ENCODE measurements at places on chromosomes 4 and X. TPM values are rescaled to one million over a fixed set of nuclear protein-coding genes. Genes with fewer than 3 reads are reported as not detected.

The PRKG2 gene
- total RNA-seq = not detected

The IL2 gene
- not detected for total RNA-seq

The SUPT20HL2 gene
- total RNA-seq = not detected

The TASL gene
- 2.9 TPM for total RNA-seq

The LINC00632 gene
- 3.9 TPM for total RNA-seq

DNA sequence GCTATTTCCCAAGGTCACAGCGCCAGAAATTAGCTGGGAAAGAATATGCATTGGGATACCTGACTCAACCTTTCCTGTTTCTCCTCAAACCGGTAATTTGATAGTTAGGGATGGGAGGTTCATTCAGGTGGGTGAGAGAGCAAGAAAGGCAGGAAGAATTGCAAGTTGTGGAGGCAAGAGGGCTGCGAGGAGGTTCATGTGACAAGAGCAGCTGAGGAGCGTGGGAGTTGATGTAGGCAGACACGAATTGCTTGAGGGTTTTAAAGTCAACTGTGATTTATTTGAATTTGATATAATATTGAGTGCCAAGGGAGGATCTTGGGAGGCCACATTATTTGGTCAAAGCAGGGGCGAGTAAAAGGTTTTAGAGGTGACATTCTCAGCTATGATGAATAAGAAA is 329.0 kb downstream of the STIM2 start:
- H3K36me3 ChIP-seq = no peaks in the 10 kb centered on the region
- H3K27me3 ChIP-seq = no peaks in the 10 kb centered on the region
- no peak overlapping the region for H3K27ac ChIP-seq
- no peaks in the 10 kb centered on the region for H3K4me1 ChIP-seq
- DNase-seq = no peak

- no peak overlapping the region for H3K27ac ChIP-seq
- no peaks in the 10 kb centered on the region for H3K4me1 ChIP-seq
- H3K4me3 ChIP-seq = no peak overlapping the region
- H3K36me3 ChIP-seq = no peaks in the 10 kb centered on the region
- peaks cover 6% of the 10 kb centered on the region for H3K27me3 ChIP-seq
Observed at GRCh38 chrX:108347800-108348199, 90.4 kb downstream of the COL4A6 start.

- no peak for DNase-seq
- H3K27ac ChIP-seq = no peak overlapping the region
- H3K4me3 ChIP-seq = no peak overlapping the region
- H3K4me1 ChIP-seq = no peaks in the 10 kb centered on the region
Observed at GRCh38 chr4:52290466-52290865, 239.4 kb downstream of the SPATA18 start.

DNA sequence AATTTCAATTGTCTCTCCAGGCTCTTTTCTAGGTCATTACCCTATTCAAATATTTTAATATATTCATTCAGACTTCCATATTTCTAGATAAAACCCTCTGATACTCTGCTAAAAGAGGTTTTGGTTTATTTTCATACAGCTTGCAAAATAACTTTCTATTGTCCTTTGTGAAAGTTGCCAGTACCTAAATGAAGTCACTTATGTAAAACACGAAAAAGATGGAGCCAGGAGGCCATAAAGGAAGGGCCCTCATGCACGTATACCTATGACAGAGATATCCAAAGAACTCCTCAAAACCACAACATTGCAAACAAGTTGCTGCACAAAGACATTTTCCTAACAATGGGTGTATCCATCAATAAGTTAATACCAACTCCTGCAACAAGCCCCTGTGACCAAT is 25.7 kb upstream of the ELOVL6 start:
- H3K27ac ChIP-seq = no peak overlapping the region
- no peaks in the 10 kb centered on the region for H3K27me3 ChIP-seq
- no peak for DNase-seq
- no peaks in the 10 kb centered on the region for H3K36me3 ChIP-seq
- H3K4me1 ChIP-seq = no peaks in the 10 kb centered on the region
- no peak overlapping the region for H3K4me3 ChIP-seq

GRCh38 chrX:68438575-68438974 is 5.3 kb upstream of the OPHN1 start:
- H3K36me3 ChIP-seq = no peaks in the 10 kb centered on the region
- DNase-seq = no peak
- H3K27ac ChIP-seq = no peak overlapping the region
- peaks cover 4% of the 10 kb centered on the region for H3K27me3 ChIP-seq
- no peak overlapping the region for H3K4me3 ChIP-seq

DNA sequence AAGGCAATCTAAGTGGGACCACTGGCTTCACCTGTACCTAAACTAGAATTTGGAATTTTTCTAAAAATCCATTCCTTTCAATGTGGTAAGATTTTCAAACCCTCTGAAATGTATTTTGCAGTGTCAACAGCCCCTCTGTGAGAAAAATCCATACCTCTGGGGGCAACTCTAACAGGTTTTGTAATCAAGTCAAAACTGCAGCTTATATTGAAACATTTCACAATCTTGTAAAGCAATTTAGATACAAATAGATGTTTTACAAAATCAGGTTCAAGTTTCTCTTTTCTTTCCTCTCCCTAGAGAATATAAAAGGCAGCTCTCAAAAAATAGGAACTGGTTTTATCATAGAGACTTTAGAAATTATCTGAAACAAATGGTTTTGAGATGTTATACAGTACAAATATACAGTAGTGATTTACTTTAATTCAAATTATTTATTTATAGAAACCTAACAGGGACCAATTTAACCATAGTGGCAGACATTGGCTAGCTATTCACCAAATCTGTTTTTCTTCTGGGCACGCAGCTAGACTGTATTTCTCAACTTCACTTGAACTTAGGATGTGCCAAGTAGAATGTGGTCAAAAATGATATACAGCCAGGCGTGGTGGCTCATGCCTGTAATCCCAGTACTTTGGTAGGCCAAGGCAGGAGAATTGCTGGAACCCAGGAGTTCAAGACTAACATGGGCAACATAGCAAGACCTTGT is 36.3 kb upstream of the SPINK2 start:
- H3K4me1 ChIP-seq = no peaks in the 10 kb centered on the region
- DNase-seq = no peak
- no peaks in the 10 kb centered on the region for H3K36me3 ChIP-seq
- H3K4me3 ChIP-seq = no peak overlapping the region
- H3K27me3 ChIP-seq = no peaks in the 10 kb centered on the region

GRCh38 chr4:112003231-112003907 is 141.9 kb upstream of the FAM241A start:
- H3K36me3 ChIP-seq = no peaks in the 10 kb centered on the region
- no peak for DNase-seq
- no peak overlapping the region for H3K4me3 ChIP-seq
- H3K27ac ChIP-seq = no peak overlapping the region
- no peaks in the 10 kb centered on the region for H3K4me1 ChIP-seq
- no peaks in the 10 kb centered on the region for H3K27me3 ChIP-seq

GRCh38 chrX:87409113-87409841 is 108.3 kb upstream of the KLHL4 start:
- H3K36me3 ChIP-seq = no peaks in the 10 kb centered on the region
- peak overlapping the region; percentile 75 for H3K27ac ChIP-seq
- no peaks in the 10 kb centered on the region for H3K27me3 ChIP-seq
- no peak overlapping the region for H3K4me3 ChIP-seq
- peaks cover 7% of the 10 kb centered on the region for H3K4me1 ChIP-seq

DNA sequence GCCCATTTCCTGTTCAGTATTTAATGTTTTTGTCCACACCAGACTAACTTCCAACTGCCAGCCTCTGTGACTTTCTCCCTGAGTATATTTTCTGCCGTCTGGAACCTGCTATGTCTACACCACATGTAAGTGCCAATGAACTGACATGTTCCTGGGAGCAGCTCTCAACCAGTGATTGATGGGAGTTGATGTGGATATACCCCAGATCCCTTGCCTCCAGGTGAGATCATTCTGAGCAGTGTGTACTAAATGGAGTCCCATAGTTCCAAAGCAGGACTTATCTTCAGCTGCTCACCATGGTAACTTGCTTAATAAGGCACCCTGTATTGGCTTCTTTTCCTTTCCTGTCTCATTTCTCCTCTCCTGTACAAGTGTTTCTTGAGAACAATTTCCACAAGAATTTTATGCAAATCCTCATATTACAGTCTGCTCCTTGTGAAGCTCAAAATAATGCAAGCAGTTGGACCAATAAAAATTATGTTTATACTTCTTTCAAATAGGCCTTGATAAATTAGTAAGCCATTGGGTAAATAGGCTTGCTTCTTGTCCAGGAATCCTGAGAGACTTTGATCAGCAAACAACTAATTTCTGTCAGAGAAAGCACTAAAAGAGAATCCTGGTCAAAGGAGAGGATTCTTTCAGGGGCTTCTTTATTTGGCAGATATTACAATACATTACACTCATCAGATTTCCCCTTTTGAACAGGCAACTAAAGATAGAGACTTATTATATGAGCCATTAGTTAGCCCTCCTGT is 911.7 kb upstream of the NDST4 start:
- H3K27me3 ChIP-seq = no peaks in the 10 kb centered on the region
- no peak for DNase-seq
- H3K36me3 ChIP-seq = no peaks in the 10 kb centered on the region
- no peak overlapping the region for H3K4me3 ChIP-seq
- H3K27ac ChIP-seq = no peak overlapping the region

DNA sequence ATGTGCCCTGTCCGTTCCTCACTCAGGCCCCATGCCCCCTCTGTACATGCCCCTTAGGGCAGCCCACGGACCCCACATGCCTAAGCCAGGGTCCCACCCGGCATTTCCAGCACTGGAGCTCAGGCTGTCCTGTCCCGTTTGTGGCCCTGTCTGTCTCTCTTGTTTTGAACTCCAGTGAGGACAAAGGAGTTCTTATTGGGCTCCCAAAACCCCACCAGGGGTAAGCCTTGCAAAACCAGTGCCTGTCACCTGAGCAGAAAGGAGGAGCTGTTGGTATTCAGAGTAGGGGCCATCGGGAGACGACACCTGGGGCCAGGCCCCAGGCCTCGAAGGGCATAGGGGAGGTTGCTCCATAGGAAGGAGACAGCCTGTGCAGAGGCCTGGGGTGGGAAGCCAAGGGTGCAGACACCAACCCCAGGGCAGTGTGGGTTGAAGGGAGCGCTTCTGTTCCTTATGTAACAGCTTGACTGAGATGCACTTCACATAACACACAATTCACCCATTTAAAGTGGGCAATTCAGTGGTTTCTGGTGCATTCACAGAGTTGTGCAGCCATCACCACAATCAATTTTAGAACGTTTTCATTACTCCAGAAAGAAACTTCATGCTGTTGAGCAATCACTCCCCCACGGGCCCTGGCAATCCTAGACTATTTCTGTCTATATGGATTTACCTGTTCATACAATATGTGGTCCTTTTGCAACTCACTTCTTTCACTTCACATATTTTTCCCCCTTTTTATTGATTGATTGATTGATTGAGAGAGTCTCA is 31.7 kb downstream of the MAN2B2 start:
- H3K4me1 ChIP-seq = no peaks in the 10 kb centered on the region
- H3K27me3 ChIP-seq = no peaks in the 10 kb centered on the region

DNA sequence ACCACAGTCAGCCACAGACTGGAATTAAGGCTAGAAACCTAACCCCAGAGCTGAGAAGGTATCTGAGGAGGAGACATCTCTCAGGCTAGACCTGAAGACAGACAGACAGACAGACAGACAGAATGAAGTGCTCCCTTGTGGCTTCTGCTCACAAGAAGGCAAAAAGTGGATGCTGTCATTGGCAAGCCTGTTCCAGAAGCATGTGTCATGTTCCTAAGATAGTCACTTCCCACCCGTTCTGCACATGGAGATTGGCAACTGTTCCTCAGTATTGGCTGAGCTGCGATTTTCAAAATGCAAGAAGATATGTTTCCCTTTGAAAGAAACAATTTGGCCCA is 166.4 kb downstream of the NSUN7 start:
- no peaks in the 10 kb centered on the region for H3K27me3 ChIP-seq
- no peak overlapping the region for H3K4me3 ChIP-seq
- no peak overlapping the region for H3K27ac ChIP-seq
- peaks cover 8% of the 10 kb centered on the region for H3K4me1 ChIP-seq

- no peak overlapping the region for H3K27ac ChIP-seq
- H3K36me3 ChIP-seq = no peaks in the 10 kb centered on the region
- no peaks in the 10 kb centered on the region for H3K4me1 ChIP-seq
- no peak for DNase-seq
Observed at GRCh38 chr4:150098214-150098613, 20.0 kb downstream of the DCLK2 start.

- H3K36me3 ChIP-seq = no peaks in the 10 kb centered on the region
- peaks cover 25% of the 10 kb centered on the region for H3K27me3 ChIP-seq
- no peak for DNase-seq
- H3K4me1 ChIP-seq = no peaks in the 10 kb centered on the region
- no peak overlapping the region for H3K4me3 ChIP-seq
- no peak overlapping the region for H3K27ac ChIP-seq
Observed at GRCh38 chrX:153861733-153862310, 24.2 kb downstream of the L1CAM start.

- no peak overlapping the region for H3K4me3 ChIP-seq
- no peaks in the 10 kb centered on the region for H3K4me1 ChIP-seq
- no peaks in the 10 kb centered on the region for H3K36me3 ChIP-seq
- H3K27me3 ChIP-seq = no peaks in the 10 kb centered on the region
Observed at GRCh38 chrX:37716602-37717001, 31.0 kb downstream of the XK start.

GRCh38 chrX:110104078-110104477 is 101.2 kb downstream of the TMEM164 start:
- no peak for DNase-seq
- H3K4me3 ChIP-seq = no peak overlapping the region
- H3K27ac ChIP-seq = no peak overlapping the region
- H3K27me3 ChIP-seq = no peaks in the 10 kb centered on the region

DNA sequence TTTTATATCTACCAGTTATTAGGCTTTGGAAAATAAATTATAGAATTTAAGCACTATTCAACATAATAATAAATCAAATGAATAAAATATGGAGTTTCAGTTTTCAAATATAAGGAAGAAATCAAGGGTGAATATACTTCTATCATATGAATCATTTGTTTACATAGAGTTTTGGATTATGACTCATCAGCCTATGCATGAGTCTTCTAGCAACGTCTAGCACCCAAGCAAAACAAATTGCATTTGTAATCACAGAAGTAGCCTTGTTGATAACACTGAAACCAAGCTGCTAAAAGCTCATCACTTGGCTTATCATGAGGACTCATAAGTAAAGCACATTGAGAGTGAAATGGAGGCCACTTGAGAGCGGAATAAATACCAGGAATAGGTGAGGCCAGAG is 434.6 kb downstream of the PCDH11X start:
- no peak for DNase-seq
- H3K27me3 ChIP-seq = no peaks in the 10 kb centered on the region
- no peak overlapping the region for H3K27ac ChIP-seq
- no peak overlapping the region for H3K4me3 ChIP-seq
